Left lung (tissue), 14 donors: ENCODE measurements at places on chromosomes 3 and 15. TPM values are rescaled to one million over a fixed set of nuclear protein-coding genes. Genes with fewer than 3 reads are reported as not detected.

Gene ARGFX
- polyA plus RNA-seq: 0.17 TPM

Gene ACY1
- polyA plus RNA-seq: 37.7 TPM

Gene FAM81A
- polyA plus RNA-seq: 4.1 TPM

Gene CYP19A1
- polyA plus RNA-seq: 0.73 TPM

Gene CD200
- polyA plus RNA-seq: 47.4 TPM

Gene NEK4
- polyA plus RNA-seq: 25.3 TPM

Gene SPESP1
- 2.2 TPM for polyA plus RNA-seq

Gene STXBP5L
- 0.14 TPM for polyA plus RNA-seq

Gene TMEM266
- polyA plus RNA-seq: 2.9 TPM

Gene PLA1A
- 0.70 TPM for polyA plus RNA-seq

Gene YEATS2
- 47.1 TPM for polyA plus RNA-seq

Gene TRPM1
- not detected for polyA plus RNA-seq

Gene C3orf22
- polyA plus RNA-seq: 0.21 TPM

Gene TTLL13
- polyA plus RNA-seq: 0.81 TPM

Gene GALNT15
- 2.0 TPM for polyA plus RNA-seq

Gene SLC51B
- 19.3 TPM for polyA plus RNA-seq

Gene UBR1
- 26.4 TPM for polyA plus RNA-seq

Gene GRAMD1C
- 5.6 TPM for polyA plus RNA-seq

Gene PLA2G4F
- 14.6 TPM for polyA plus RNA-seq

Gene FURIN
- 60.7 TPM for polyA plus RNA-seq

Gene CSPG5
- polyA plus RNA-seq: 1.1 TPM

Gene TGM4
- 0.06 TPM for polyA plus RNA-seq

Gene GOLGA8H
- 1.3 TPM for polyA plus RNA-seq

Gene HCN4
- polyA plus RNA-seq: 0.13 TPM

Gene GPR156
- 1.7 TPM for polyA plus RNA-seq

Gene SQOR
- 9.3 TPM for polyA plus RNA-seq

Gene ALDH1A2
- polyA plus RNA-seq: 42.5 TPM

Gene USP50
- polyA plus RNA-seq: 0.37 TPM
